Suppressor macrophage treated with lipopolysaccharide for 1 hour (primary cell): ENCODE measurements at places on chromosomes 4 and X.

DNA sequence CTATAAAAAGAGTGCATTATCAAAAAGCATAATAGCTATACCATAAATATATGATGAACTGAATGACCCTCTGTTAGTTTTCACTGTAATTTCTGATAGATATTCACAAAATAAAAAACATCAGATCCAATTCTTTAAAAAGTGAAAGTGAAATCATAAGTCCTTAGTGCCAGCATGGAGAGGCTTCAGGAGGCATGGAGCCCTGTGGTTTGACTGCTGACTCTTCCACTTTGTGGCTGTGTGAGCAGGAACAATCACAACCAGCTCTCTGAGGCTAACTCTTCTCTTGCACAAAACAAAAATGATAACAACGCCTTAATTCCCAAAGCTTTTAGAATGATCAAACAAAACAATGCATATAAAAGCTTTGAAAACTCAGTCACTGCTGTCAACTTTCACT lies 1143.9 kb downstream of the PDHA2 start:
- no peak for DNase-seq

- peak; percentile 82 for DNase-seq
Measured at GRCh38 chr4:15882675-15883086, 55.9 kb downstream of the FGFBP1 start.

DNA sequence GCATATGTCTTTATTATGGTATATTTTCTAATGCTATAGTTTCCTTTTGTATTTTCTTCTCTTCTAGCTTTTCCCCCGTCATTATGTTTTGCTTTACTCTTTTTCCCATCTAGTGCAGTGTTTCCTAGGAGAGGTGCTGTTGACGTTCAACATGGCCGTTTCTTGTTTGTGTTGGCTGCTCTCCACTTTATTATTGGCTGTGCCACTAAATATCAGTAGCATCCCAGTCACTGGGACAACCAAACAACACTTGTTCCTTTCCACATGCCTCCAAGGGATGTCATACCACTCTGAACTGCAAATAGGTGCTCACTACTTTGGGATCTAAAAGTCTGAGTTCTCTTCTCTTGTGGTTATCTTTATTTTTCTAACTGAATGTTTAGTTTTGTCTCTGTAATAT lies 26.5 kb downstream of the GBA3 start:
- no peak for DNase-seq

DNA sequence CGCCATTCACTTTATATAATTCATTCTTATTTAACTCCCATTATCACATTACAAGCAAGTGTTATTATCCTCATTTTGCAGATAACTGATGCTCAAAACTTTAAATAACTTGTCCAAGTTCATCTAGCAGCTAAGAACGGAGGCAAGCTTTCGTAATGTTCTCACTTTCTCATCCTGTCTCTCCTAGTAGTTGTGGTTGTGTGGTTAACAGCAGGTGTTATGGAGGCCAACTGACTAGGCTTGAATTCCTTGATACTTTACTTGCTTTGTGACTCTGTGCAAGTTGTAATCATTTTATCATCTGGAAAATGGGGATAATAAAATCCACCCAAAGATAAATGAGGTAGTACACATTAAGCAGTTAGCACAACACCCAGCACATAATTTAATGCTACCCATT lies 109.9 kb upstream of the PTPN13 start:
- no peak for DNase-seq

GRCh38 chrX:70525733-70526132 lies 81.1 kb downstream of the DLG3 start:
- DNase-seq: no peak

- no peak for DNase-seq
Measured at GRCh38 chr4:1363513-1363912, 16.5 kb downstream of the UVSSA start.
